ENCODE measurements at places on chromosomes 7 and 10. TPM values are rescaled to one million over a fixed set of nuclear protein-coding genes. Genes with fewer than 3 reads are reported as not detected.

DNA sequence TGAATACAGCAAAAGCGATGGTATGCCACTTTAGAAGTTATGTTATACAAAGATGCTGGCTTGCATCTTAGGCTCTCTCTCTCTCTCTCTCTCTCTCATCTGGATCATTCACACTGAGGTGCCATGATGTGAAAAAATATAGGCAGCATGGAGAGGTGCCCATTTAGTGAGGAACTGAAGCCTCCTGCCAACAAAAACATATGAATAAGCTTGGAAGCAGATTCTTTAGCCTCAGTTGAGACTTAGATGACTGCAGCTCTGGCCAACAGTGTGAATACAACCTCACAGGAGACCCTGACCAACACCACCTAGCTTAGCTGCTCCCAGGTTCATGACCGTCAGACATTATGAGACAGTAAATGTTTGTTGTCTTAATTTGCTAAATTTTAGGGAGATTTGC, 560.1 kb upstream of the LRRTM3 start:
- DNase-seq = no peak

GRCh38 chr7:55189146-55189766, 170.4 kb downstream of the EGFR start:
- DNase-seq = no peak

DNA sequence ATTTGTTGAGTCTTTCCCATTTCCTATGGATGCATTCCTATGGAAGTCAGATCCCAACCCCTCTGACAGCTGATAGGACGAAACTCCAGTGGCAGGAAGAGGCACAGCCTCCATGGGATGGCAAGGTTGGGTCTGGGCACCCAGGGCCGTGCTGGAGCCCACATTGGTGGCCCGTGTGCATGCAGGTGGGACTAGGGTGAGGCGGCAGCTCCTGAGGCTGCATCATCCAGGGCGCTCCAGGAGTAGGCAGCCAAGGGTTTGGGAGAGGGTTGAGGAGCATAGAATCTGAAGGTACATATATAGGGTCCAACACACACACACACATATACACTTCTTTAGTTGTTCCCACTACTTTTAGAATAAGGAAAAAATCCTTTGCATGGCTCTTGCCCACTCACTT, 81.4 kb upstream of the BMPER start:
- DNase-seq = no peak

- no peak for DNase-seq
Observed at GRCh38 chr7:151795168-151795811, 81.6 kb downstream of the PRKAG2 start.

DNA sequence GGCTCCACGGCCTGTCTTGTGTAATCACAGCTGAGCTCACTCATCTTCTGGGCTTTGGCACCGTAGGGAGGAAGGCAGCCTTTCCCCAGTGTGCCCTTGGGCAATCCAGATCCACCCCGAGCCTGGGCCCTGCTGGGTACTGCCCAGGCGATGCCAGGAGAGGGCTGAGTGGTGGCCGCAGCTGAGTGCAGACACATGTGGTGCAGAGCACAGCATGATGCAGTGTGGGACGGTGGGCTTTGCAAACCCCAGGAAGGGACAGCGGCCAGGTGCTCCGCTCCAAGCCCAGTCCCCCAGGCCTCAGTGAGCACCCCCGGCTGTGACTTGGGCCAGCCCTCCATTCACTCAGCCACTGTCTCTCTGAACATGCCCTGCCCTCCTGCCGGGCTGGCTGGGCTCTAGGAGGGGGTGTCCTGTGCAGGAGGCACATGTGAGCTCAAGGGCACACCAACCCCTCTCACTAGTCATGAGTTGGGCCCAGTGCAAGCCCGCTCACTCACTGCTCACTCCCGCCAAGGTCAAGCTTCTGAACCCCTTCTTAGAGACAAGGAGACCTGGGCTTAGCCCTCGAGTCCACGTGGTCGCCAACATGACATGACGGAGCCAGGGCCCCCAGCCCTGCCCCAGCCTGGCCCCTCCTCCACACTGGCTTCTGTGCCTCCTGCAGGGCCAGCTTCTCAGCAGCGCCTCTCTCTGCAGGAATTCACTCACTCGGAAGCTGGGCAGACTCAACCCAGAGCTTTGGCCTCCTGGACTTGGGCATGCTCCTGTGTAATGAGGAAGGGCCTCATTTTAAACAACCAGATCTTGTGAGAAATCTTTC, 77.5 kb upstream of the INSIG1 start:
- DNase-seq = no peak

- no peak for DNase-seq
Observed at GRCh38 chr7:50857804-50858489, 75.3 kb upstream of the GRB10 start.

DNA sequence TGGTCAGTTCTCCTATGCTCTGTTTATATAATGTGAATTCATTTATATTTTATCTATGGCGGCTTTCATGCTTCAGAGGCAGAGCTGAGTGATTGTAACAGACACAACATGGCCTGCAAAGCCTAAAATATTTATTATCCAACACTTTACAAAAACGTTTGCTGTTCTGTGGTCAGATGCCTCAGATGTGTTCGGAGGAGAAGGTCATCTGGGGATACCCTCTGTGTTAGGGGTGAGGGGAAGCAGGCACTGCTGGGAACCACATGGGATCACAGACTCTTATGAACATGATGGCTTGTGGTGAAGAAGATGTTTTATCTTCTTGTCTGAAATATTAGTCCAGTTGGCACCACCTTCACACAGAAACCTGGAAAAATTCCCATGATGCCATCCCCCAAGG, 203.4 kb downstream of the PHTF2 start:
- no peak for DNase-seq

DNA sequence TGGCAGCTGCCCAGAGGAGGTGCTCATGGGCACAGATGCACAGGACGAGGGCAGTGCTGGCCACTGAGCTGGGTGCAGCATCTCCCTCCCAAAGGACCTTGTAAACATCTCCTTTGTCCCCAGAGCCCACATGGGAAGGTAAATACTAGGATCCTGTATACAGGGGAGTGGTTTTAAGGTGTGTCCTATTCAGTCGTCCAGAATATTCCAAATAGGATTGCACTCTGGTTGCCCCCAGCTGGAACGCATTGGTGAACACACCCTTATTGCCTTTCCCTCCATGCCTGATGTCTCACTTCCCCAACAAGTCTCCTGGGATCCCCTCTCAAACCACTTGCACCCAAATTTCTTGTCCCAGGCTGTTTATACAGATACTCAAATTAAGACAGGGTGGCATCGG, 152.0 kb upstream of the PCBD1 start:
- DNase-seq = no peak

DNA sequence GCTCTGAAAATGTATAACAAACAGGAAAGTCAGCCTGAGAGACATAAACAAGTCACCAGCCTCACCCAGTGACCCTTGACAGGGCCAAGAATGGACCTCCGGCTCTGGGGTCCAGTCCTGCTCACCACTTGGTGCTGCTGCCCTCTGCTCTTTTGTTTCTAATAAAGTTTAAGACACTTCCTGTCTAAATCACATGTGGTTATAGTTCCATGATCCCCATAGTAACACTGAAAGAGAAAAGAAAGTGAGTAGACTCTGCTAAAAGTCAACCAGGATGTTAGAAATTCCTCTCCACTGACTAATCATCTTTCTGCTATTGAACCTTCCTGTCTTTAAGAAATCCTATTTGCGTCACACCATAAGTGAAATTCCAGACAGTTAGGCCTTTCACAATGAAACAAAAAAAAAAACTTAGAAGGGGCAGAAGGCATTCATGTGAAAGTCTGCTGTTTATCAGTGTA, 179.2 kb upstream of the BET1 start:
- DNase-seq = no peak

- DNase-seq = no peak
Observed at GRCh38 chr7:98079891-98080648, 26.6 kb upstream of the LMTK2 start.

DNA sequence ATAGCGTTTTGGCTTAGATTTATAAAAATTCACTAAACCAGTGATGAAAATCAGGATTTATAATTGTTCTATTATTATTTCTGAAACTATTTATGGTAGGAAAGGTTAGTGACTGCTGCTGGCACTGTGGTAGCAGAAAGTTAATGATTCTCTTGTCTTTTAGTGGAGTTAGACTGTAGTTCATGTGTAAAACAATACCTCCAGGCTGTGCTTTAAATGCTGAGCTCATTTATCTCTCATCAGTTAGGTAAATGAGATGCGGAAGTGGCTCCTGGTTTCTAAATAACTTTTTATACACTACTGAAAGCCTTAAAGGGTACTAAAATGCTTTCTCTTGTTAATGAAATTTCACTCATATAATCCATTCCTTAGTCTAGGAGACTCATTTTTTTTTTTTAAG, 326.8 kb upstream of the POT1 start:
- DNase-seq = peak; percentile 8

DNA sequence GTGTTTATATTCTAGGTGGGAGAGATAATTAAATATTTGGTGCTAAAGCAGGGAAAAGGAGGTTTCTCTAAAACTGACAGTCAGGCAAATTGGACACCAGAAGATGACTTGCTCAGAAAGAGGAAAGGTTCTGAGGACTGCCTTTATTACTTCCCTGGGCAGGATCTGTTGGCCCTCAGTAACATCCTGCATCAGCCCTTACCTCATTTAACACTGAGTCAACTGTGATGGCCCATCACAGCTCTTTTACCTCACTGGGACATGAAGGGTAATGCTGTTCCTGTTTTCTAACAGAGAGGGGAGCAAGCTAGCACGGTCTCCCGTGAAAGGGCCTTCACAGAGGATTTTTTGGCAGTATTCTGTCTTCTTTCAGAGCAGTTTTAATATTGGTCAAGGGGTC, 12.0 kb downstream of the PPP1R17 start:
- DNase-seq = no peak

GRCh38 chr10:54620352-54620751, 180.7 kb downstream of the PCDH15 start:
- DNase-seq = no peak

- no peak for DNase-seq
Observed at GRCh38 chr10:92695679-92696605, 6.2 kb downstream of the HHEX start.

DNA sequence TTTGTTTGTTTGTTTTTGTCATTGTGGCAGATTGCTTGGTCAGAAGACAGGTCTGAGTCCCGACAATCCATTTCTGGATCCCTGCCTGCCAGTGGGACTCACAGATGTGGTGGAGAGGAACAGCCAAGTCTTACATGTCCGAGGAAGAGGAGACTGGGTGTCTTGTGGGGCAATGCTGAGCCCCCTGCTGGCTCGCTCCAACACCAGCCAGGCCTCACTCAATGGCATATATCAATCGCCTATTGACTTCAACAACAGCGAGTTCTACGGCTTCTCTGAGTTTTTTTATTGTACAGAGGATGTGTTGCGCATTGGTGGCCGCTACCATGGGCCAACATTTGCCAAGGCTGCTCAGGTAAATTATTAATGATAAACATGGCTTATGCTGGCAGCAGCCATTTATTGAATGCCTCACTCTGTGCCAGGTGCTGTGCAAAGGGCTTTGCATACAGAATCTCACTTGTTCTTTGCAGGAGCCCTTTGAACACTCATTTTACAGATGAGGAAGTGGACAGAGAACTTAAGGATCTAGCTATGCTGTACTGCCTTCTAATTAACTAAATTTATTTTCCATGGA, 33.3 kb downstream of the COX15 start:
- DNase-seq = no peak

DNA sequence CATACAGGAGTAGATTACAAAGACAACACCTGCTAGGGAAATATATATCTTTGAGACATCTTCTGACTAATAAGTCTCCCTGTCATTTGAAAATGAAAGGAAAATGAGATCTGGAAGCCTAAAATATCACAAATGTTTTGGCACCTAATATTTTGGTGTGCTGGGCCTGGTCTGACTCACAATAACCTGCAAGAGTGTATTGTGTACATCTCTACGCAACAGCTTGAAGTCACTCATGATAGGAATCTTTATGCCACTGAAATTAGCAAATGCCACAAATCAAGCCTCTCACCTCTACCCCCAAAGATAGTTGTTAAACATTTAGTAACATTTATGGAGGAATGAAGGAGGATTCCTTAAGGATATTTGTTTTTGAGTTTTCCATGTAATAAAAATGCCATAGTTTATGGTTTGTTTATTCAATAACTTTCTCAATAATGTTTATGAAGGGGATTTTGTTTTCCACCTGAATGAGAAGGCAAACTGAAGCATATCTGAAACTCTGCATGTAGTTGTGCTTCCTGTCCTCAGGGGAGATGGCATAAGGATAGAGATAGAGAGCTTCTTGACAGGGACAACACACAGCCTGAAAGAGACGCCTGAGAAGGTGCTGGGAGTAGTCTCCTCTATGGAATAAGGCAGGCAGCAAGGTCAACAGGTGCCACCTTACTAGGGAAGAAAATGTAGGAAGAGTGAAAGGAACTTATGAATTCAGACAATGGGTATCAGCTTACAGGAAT, 197.4 kb downstream of the AHR start:
- no peak for DNase-seq

GRCh38 chr7:108079276-108079647, 50.9 kb downstream of the LAMB4 start:
- no peak for DNase-seq

DNA sequence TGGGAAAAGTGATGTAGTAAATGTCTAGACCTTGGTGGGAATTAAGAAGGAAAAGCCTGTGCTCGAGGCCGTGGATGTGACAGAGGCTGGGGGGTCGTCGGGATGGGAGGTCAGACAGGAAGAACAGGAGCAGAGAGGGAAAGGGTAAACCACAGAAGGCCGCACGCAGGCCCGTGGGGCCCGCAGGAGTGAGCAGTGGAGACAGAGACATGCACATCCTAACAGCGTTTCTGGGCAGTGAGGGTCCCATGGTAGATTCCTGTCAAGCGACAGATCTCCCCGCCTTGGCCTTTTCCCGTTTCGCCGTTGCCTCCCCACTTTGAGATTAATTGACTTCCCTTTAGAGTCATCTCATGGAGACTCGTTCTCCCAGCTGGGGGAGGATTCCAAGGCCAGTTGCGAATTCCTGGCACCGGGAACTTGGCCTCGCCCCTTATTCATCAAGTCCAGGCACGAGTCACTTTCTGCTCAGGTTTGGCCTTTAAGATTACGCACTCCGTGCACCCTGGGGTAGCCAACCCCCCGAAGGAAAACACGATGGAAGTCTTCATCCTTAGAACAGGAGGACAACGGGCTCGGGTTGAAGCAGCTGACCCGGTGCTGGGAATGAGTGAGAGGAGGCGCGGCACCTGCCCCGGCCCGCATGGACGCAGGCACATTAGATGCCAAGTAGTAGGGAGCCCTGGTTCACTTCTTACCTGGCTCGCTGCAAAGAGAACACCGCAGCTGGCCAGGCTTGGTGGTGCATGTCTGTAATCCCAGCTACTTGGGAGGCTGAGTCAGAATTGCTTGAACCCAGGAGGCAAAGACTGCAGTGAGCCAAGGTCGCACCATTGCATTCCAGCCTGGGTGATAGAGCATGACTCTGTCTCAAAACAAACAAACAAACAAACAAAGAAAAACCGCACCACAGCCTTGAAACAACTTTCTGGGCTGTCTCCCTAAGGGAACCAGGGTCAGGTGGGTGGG, 315.2 kb upstream of the SHH start:
- no peak for DNase-seq

- DNase-seq = no peak
Observed at GRCh38 chr10:81814842-81815241, 60.2 kb upstream of the NRG3 start.

Gene UCN3
- polyA plus RNA-seq = 1.5 TPM

Gene OGA
- polyA plus RNA-seq = 211 TPM

Gene TMEM176B
- 105 TPM for polyA plus RNA-seq

Gene PDK4
- polyA plus RNA-seq = 19.6 TPM

Gene URGCP
- polyA plus RNA-seq = 28.7 TPM

Gene STX1A
- polyA plus RNA-seq = 7.1 TPM

Gene AKR1B15
- not detected for polyA plus RNA-seq

Gene RBM20
- polyA plus RNA-seq = 2.1 TPM
